ENCODE measurements at places on chromosomes 4 and X. TPM values are rescaled to one million over a fixed set of nuclear protein-coding genes. Genes with fewer than 3 reads are reported as not detected.

Gene CITED1
- not detected for total RNA-seq

Gene GAGE2A
- total RNA-seq, result not detected

Gene NPY2R
- total RNA-seq, result not detected

Gene GIMD1
- total RNA-seq, result not detected

Gene BOD1L1
- 21.5 TPM for total RNA-seq

Gene DOCK11
- total RNA-seq, result 4.6 TPM

Gene BRS3
- total RNA-seq, result not detected

Gene EXOC1L
- not detected for total RNA-seq

Gene HS6ST2
- total RNA-seq, result 0.22 TPM

Gene PABPC1L2A
- total RNA-seq, result not detected

Gene ITIH6
- not detected for total RNA-seq

Gene SYTL4
- total RNA-seq, result 2.7 TPM

Gene DDX53
- total RNA-seq, result not detected

Gene ZMAT1
- total RNA-seq, result 4.3 TPM

Gene RFC1
- total RNA-seq, result 22.7 TPM

Gene TMSB4X
- 849 TPM for total RNA-seq

Gene PCYT1B
- total RNA-seq, result not detected

Gene POU4F2
- not detected for total RNA-seq

Gene TRAM1L1
- total RNA-seq, result 0.13 TPM

Gene SLC38A5
- 0.94 TPM for total RNA-seq

Gene MAGEC3
- total RNA-seq, result not detected

Gene ZNF185
- total RNA-seq, result 1.3 TPM

Gene TNIP3
- total RNA-seq, result not detected

Gene CCNQ
- total RNA-seq, result 20.0 TPM

Gene EDA
- total RNA-seq, result 5.2 TPM

Gene SLC2A9
- 3.6 TPM for total RNA-seq

Gene SHISA3
- total RNA-seq, result 4.8 TPM

Gene NUDT11
- 0.11 TPM for total RNA-seq

Gene TNIP2
- 14.0 TPM for total RNA-seq

Gene DCHS2
- total RNA-seq, result not detected

Gene ARHGEF6
- total RNA-seq, result 88.0 TPM

Gene SLC10A6
- 0.37 TPM for total RNA-seq

Gene UGT2B17
- not detected for total RNA-seq

Gene SORBS2
- 1,843 TPM for total RNA-seq

Gene TMPRSS11F
- not detected for total RNA-seq

Gene UCP1
- total RNA-seq, result not detected

Gene PWWP3B
- total RNA-seq, result 24.1 TPM

Gene HSFX3
- total RNA-seq, result not detected

Gene ABCG2
- 0.57 TPM for total RNA-seq

Gene NXF2
- total RNA-seq, result not detected

Gene RASSF6
- total RNA-seq, result not detected

Gene RASL11B
- 2.3 TPM for total RNA-seq

Gene GAGE12E
- not detected for total RNA-seq

Gene SLITRK2
- total RNA-seq, result 0.36 TPM

Gene RBM46
- total RNA-seq, result not detected

Gene BEX5
- total RNA-seq, result 0.90 TPM

Gene LRCH2
- total RNA-seq, result 0.87 TPM

Gene GUCY1A1
- 45.0 TPM for total RNA-seq

Gene PPP4R3C
- total RNA-seq, result not detected

Gene ERCC6L
- 0.17 TPM for total RNA-seq

Gene VCX2
- not detected for total RNA-seq

Gene ARHGAP36
- not detected for total RNA-seq

Gene KDR
- 28.9 TPM for total RNA-seq

Gene GPR82
- total RNA-seq, result 0.25 TPM
